Hematopoietic multipotent progenitor cell (in vitro differentiated cells): ENCODE measurements at places on chromosomes 1 and 21.
A peak's percentile ranks its signal among the peaks of the same experiment; 100 is the strongest.

- no peak for DNase-seq
These were observed 32.7 kb downstream of the C1orf21 start for GRCh38 chr1:184419350-184420161.

DNA sequence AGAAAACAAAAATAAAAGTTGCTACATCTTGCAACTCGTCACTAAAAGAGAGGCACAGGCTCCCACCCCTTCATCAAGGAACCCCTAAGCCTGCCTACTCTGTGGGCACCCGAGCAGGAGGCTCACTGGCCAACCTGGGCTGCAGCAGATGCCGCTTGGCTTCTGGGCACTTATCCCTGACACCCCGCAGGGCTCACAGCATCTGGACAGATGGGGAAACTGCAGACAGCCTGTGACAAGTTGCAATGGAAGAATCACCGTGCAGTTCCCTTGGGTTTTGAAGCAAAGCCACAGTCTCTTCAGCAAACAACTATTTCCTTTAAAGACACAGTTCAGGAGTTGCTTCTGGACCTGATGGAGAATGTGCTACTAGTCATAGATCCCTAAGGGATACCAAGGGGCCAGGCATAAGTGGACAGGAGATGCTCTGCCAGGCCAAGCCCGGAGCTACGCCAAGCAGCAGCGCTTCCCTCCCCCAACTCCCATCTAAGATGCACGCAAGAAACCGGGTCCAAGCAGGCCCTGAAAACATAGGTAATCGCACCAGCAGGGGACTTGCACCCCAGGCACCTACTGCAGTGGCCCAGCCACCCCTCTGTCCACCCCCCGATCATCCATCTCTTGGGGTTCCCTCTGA is 170.6 kb downstream of the NPHP4 start:
- no peak for DNase-seq

DNA sequence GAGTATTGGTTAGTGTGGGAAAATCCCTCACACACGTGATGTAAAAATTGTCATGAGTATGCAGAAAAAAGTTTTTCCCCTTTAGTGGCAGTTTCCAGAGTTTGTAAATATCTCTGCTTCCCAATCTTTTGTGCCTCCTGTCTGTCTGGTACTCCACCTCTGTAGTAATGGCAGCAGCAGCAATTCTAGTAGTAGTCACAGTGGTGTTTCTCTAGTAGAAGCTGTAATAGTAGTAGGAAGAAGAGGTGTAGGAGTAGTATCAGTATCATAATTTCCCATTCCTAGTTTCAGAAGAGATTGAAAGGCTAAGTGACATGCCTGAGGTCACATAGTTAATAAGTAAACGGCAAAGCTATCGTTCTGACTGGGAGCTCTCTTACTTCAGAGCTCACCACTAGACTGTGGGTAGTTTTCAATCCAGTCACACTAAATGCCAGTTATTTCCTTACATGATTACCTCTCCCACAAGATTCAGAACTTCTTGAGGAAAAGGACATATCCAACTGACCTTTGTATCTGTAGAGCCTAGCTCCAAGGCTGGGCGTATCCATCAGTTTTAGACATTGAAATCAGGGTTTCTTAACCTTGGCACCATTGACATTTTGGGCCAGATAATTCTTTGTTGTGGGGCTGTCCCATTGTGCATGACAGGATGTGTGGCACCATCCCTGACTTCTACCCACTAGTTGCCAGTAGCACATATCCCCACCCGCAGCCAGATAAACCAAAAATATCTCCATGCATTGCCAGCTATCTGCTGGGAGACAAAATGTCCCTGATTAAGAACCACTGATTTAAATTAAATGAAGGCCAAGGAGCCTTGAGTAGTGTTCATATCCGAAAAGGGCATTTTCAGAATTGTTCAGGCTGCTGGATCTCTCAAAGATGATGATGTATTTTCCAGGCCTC is 135.9 kb downstream of the FGGY start:
- DNase-seq: no peak

DNA sequence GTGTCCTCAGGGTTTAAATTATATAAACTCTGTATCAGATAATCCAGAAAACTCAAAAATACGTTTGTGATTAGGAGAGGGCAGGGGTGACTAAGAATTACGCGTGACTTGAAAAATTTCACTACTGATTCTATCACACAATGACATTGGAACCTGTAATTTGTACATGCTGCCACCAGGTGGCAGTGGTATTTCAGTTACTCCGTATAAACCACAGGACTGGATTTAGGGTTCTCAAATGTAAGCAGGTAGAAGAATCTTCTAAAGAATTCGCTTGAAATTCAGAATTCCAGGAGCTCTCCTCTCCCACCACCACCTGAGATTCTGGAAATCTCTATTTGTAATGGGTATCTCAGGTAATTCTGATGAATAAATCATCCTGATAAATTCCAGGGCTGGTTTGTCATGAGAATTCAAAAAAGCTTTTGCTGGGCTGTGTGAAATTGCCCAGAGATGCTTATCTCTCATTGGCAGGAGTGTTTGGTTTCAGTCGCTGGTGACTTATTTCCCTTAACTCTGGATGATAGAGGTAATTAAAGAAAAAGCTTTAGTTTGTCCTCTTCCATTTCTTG is 1.7 kb upstream of the KRTAP7-1 start:
- DNase-seq: peak; percentile 2

GRCh38 chr1:10186331-10187025 is 23.9 kb upstream of the KIF1B start:
- DNase-seq: no peak

DNA sequence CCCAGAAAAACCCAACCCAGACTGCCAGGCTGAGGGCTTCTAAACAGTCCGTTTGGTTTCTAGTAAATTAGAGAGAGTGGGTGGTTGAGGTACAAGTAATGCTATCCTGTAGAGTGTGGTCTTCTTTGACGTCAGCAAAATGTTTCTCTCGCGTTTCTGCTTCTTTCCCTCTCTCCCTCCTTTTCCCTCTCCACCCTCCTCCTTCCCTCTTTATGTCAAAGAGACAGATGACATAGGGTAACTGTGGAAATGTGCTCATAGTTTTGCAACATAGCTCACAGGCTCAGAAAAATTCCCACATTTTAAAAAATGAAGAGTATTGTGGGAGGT is 158.3 kb downstream of the TOMM20 start:
- DNase-seq: no peak
